Karpas-422 (cell line): ENCODE measurements at places on chromosomes 2 and 18. TPM values are rescaled to one million over a fixed set of nuclear protein-coding genes. Genes with fewer than 3 reads are reported as not detected.

GRCh38 chr2:22126106-22126505 is 1002.3 kb downstream of the TDRD15 start:
- no peak for DNase-seq

DNA sequence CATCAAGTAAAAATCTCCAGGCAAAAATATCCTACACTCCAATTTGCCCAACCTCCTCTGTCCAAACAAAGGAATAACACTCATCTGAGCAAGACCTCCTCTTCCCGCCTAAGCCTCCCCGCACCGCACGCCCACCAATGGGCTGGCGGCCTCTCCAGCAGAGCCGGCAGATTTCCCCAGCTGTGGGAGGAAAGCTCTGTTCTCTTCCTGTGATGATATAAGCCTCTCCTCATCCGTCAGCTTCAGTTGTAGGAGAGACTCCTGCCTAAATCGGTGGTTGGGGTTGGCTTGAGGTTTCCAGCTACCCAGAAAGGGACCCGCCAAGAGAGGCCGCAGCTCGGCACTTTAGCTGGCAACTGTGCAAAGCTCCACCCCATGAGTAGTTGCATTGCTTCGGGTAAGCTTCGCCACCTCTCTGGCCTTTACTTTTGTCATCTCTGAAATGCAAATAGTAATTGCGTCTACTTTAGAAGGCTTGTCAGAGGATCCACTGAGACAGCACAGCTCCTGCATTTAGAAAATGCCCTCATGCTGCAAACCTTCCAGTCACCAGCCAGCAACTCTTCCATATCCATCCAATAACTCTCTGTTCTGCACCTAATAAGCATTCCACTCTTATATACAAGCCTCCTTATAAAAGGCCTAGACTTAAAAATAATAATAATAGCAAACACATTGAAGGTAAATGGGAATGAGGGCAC is 146.4 kb downstream of the MYT1L start:
- no peak for DNase-seq

DNA sequence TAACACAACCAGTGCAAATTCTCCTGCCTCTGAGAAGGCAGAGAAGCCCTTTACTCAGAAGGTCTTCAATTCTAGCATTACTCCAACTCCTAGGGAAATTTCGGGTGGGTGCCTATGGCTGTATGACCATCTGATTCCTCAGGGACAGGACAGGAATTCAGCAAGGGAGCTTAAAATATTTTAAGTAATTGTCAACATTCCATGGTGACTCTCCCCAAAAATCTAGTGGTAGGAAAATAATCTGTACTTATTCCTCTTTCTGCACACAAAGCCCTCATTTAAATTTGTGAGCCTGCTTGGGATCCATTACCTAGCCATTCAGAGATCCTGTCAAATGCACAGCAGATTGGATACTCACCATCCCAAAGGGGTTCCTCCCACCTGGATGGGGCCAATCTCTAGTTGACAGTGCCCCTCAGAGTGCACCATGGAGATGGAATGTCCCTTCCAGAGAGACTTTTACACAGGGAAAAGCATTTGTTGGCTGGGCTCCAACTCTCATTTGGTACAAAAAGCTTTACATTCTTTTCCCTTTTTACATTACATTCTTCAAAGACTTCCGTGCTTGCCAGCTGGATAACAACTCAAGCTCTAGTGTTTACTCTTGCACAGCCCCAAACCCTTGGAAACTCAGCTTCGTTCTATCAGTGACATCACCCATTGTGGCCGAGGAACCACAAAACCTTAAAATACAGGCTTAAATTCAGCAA is 3.1 kb upstream of the TMEM150A start:
- DNase-seq: no peak

GRCh38 chr2:159124441-159124911 is 156.0 kb downstream of the TANC1 start:
- no peak for DNase-seq

DNA sequence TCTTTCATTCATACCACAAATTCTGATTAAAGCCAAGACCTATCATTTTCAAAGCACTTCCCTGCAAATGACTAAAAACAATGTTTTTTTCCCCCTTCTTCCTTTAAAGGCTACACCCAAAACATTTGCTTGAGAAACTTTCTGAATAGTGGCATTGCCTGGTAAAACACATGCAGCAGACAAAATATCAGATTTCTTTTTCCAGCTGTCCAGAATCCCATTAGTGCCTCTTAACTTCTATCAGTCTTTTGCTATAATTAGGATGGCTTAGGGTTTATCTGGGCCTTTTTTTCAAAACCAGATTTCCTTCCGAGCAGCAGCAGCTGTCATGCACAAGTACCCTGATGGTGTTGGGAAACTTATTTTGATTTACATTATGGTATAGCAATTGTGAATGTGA is 50.6 kb downstream of the ALPK2 start:
- DNase-seq: no peak

GRCh38 chr2:25697559-25698341 is 24.4 kb upstream of the DTNB start:
- DNase-seq: no peak

DNA sequence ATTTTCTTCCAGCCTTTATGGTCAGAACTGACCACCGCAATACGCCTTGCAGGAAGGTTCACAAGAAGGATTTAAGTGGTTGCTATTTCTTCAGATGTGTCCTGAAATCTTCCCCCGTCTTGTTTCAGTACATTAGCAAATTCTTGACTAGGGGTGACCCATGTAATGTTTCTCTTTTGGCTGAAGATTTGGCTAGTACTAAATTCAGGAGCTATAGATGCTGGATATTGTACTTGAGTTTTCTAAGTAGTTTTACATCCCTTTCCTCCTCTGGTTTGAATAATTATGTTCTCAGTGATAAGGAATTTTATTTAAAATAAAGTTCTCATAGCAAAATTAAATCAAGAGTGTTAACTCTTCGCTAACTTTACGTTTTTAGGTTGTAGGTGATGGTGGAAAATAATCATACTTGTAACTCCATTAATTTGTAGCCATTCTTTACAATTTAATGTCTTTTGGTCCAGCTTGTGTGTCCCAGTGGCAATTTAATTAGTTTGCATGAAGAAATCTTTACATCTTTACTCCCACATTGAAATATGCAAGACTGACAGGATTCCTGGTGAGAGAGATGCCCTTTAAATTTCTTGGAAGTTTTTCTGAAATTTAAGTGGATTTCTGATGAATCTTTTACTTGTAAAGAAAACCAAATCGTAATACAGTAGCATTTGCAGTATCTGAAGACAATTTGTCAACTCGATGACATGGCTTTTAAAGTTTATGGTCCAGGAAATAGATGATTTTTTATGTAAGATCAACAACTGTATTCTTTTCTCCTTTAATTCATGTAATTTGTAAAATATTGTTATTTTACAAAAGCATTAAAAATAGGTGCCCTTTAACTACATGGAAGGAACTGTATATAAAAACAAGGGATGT is 2.8 kb downstream of the PHLPP1 start:
- DNase-seq: no peak

DNA sequence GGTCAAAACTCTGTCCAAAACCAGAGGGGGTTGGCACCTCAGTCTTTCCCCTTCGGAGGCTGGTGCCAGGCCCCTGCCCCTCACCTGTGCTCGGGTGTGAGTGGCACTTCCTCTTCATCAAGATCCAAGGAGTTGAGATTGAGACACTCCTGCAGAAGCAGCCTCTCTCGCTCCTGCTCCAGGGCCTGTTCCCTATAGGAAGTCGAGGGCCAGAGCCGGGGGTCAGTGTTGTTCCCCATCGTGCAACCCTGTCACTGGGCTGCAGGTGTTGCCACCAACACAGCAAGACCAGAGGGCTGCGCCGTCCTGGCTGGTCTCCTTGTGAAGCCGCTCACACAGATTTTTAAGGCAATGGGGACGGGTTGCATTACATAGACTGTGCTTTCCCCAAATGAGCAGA is 18.9 kb downstream of the FAM178B start:
- DNase-seq: no peak

DNA sequence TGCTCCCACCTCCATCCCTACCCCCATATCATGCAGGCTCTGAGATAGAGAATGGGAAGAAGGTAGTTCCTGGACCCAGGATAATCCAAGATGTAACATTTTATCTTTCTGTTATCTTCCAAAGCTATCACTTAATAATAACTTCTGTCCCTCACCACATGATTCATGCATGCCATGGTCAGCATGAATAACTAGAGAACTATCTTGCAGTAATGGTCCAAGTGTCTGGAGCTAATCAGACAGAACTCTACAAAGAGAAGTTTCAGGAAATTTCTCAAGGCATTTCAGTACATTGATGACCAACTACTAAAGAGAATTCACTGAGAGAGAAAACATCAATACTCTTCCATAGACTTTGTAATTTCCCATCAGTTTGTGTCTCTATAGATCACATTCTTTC is 1469.7 kb upstream of the PIK3C3 start:
- DNase-seq: no peak

DNA sequence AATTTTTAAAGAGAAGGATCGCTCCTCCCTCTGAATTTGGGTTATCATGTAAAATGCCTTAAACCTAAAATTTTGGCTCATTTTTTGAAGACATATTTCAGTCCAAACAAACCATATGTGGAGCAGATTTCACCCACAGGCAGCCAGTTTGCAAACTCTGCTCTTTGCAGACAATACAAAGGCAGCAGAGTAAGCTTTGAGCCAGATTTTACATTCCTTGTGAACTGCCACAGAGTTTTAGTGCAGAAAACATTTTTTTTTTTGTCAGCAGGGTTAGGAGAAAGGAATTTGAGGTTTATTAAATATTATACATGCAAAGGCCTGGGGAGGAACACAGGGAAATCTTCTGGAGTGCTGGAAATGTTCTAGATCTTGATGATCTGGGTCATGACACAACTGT is 171.9 kb upstream of the FN1 start:
- no peak for DNase-seq

DNA sequence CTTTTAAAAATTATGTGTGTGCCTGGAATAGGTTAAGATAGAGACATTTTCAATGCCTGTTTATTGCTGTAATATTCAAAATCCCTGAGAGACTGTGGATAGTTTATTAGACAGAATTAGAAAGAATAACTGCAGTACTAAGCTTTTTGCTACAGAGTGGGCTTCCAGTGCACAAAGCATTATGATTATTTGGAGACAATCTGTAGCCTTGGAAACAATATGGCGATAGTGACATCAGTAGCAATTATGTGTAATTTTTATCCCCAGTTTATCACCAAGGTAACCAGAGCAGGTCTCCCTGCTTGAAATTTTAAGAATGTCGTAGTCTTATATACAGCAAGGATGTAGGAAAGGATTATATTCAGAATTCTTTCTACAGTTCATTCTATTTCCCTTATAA is 100.0 kb downstream of the MYO3B start:
- DNase-seq: no peak

GRCh38 chr2:233350708-233351107 is 3.6 kb upstream of the DGKD start:
- no peak for DNase-seq

DNA sequence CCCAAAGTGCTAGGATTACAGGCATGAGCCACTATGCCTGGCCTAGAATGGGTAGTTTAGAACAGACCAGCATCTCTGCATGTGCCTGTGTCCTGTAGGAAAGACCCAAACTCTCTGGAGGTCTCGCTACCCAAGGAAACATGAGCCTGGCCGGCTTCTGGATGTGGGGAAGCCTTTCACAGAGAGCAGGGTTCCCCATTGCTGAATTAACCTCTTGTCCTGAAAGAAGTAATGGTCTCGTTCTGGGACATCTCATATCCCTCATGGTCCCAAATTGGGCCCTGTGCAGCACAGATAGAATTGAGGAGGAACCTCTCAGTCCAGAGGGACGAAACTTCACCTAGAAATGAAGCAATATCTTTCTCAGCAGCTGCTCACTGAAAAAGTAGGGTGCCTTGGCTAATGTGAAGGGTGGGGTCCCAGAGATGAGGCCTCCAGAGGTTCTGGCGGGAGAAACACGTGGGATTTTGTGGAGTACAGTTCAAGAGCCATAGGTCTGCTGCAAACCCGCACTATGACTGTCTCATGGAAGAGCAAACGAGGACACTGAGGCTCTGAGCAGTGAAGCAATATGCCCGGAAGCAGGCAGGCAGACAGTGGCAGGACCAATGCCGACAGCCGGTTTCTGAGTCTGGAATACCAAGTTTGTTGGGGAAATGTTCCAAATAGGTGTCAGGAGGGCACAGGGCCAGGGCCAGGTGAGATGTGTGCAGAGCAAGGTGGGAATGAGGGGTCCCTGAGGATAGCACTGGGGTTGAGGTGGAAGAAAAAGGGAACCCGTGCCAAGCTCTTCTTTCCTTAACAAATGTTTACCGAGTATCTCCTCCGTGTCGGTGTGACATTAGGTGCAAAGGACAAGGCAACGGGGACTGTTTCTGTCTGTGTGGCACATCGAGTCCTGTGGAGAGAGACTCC is 121.0 kb upstream of the TWIST2 start:
- DNase-seq: no peak

GRCh38 chr2:176454893-176455815 is 185.9 kb downstream of the MTX2 start:
- peak; percentile 96 for DNase-seq

- DNase-seq: no peak
Measured at GRCh38 chr2:98160554-98160953, 73.6 kb downstream of the VWA3B start.

DNA sequence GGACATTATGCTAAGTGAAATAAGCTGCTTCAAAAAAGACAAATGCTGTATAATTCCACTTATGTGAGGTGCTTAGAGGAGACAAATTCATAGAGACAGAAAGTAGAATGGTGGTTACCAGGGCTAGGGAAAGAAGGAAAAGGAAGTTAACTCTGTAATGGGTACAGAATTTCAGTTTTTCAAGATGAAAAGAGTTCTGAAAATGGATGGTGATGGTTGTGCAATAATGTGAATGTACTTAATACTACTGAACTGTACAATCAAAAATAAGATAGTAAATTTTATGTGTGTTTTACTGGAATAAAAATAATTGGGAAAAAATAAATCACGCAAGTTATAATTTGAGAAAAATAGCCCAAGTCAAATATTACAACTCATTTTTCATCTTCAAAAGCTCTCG is 27.5 kb downstream of the ARHGAP25 start:
- DNase-seq: peak; percentile 59

GRCh38 chr2:207236156-207236935 is 70.6 kb upstream of the KLF7 start:
- no peak for DNase-seq

GRCh38 chr2:178142274-178143065 is 30.2 kb downstream of the RBM45 start:
- no peak for DNase-seq

DNA sequence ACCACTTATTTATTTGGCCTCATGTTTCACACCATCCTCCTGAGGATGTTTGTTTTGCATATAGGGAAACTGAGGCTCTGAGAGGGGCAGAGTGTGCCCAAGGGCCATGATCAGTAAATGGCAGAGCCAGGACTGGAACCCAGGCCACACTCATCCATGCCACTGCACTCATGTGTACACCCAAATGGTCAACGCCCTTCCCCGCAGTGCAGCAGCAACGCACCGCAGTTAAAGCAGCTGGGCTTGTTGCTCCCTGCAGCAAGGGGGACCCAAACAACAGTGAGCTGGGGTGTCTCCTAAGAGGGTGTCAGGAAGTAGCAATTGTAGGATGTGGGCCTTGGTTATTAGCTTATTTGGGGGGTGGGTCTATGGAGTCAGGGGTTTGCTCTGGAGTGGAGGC is 36.6 kb downstream of the ZAP70 start:
- DNase-seq: no peak

The CARF gene
- total RNA-seq: 11.8 and 13.8 TPM in 2 replicates

The RBKS gene
- 0.90 and 1.6 TPM in 2 replicates for total RNA-seq

The DSC2 gene
- not detected in 2 replicates for total RNA-seq

The PTPN4 gene
- 34.5 and 56.7 TPM in 2 replicates for total RNA-seq

The FBXO11 gene
- 63.5 and 104 TPM in 2 replicates for total RNA-seq

The RNMT gene
- total RNA-seq: 32.2 and 55.7 TPM in 2 replicates

The EDAR gene
- not detected in 2 replicates for total RNA-seq

The SP3 gene
- total RNA-seq: 109 and 139 TPM in 2 replicates

The MFF gene
- 144 and 198 TPM in 2 replicates for total RNA-seq

The KIF5C gene
- total RNA-seq: 8.3 and 11.3 TPM in 2 replicates

The DLX1 gene
- 1.0 and 1.2 TPM in 2 replicates for total RNA-seq

The ABI2 gene
- total RNA-seq: 91.9 and 142 TPM in 2 replicates

The IL36RN gene
- not detected in 2 replicates for total RNA-seq
